ENCODE measurements at places on chromosomes 4 and X.

- DNase-seq, result no peak
Measured at GRCh38 chrX:72102126-72102525, 29.6 kb downstream of the RTL5 start.

GRCh38 chrX:111609206-111609605 lies 71.8 kb upstream of the ALG13 start:
- DNase-seq, result no peak

GRCh38 chr4:139568206-139568955 lies 12.4 kb upstream of the SETD7 start:
- DNase-seq, result no peak

- DNase-seq, result no peak
Measured at GRCh38 chr4:4639370-4639769, 97.5 kb upstream of the STX18 start.

GRCh38 chrX:39599339-39599738 lies 498.4 kb downstream of the BCOR start:
- DNase-seq, result no peak

GRCh38 chr4:153466081-153466948 lies at the start of gene TMEM131L:
Gene TMEM131L, plus strand, starts transcription at chr4:153466360. Its CDS starts 38 bp downstream, at chr4:153466398.
- DNase-seq, result peak; percentile 65

DNA sequence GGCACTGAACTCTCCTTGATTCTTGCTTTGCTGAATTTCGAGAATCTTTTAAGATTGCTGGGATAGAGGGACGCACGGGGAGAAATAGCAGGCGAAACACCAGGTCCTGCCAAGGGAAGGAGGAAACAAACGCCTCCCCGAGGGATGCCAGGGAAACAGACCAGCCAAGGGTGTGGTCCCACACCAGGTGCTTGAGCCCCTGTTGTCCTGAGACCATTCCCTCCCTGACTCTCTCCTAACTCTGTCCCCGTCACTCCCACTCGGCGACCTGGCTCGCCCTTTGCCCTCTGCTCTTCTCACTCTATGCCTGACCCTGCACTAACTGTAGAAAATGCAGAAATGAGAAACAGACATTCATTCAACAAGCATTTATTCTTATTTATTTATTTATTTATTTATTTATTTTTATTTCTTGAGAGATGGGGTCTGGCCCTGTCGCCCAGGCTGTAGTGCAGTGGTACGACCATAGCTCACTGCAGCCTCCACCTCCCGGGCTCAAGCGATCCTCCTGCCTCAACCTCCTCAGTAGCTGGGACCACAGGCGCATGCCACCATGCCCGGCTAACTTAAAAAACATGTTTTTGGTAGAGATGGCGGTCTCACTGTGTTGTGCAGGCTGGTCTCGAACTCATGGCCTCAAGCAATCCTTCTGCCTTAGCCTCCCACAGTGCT lies 16.2 kb downstream of the CTAG1B start:
- DNase-seq, result no peak

- DNase-seq, result no peak
Measured at GRCh38 chrX:51459125-51459524, 37.3 kb downstream of the NUDT11 start.

DNA sequence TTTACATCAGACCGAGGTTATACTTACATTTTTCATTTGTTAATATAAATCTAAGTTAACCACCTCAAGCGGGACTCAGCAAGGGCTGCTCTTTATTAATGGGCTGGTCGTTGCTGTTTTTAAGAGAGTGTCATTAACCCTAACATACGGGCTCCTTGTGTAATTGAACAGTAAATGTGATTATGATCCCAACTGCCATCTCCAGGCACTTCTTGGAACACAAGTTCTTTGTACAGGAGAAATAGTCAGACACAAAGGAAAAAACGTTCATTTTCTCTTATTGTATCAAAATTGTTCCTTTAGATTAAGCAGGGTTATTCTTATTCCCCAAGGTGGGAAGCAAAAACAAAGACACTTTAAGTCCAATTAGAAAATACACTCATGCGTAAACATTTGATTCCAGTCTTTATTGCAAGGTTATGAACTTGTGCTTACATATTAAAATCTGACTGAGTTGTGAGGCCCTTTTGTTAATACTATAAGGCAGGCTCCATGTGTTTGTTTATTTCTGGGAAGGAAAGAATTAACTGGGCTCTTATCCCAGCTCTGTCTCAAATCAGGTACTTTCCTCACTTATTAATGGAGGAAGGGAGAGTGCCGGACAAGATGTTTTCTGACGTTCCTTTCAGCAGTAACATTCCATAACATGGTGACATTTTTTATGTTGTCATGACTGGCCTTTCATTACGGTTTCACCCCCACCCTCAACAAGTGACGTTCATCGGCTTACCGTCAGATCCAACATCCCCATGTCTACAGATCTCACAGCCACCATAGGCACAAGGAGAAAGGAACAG lies 95.9 kb downstream of the RASL11B start:
- DNase-seq, result no peak

DNA sequence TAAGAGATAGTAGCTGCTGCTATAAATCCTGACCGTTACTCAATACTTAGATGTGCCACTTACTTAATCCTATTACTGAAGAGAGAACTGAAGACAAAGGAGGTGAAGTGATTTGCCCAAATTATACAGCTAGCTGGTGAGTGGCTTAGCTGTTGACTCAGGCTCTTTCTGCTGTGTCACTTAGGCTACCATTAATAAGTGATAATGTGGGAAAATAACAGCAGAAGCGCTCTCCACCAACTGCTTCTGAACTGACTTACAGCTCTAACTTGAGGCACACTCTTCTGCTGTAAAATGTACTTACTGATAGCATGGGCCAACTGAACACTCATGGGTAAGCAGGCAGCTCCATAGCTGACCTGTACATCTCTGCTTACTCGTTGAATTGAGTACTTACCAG lies 7.5 kb upstream of the KLHL5 start:
- no peak for DNase-seq

- no peak for DNase-seq
Measured at GRCh38 chr4:143076723-143077122, 108.0 kb upstream of the USP38 start.

GRCh38 chr4:95889662-95890061 lies 49.8 kb downstream of the PDHA2 start:
- no peak for DNase-seq

GRCh38 chr4:112808001-112808400 lies 171.1 kb downstream of the LARP7 start:
- DNase-seq, result no peak

DNA sequence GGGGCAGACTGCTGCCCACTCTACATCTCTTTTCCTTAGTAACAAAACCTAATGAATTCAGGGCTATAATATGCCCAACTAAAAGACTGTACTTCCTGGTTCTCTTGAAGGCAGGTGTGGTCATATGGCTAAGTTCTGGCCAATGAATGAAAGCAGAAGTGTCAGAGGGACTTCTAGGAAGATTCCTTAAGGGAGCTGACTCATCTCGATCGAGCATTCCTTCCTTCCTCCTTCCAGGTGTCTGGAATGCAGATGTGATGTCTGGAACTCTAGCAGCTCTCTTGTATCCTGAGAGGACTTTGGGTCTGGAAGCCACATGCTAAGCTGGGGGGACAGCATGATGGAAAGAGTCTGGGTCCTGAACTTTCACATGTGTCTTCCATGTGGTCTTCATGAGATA lies 116.2 kb upstream of the STX18 start:
- no peak for DNase-seq

DNA sequence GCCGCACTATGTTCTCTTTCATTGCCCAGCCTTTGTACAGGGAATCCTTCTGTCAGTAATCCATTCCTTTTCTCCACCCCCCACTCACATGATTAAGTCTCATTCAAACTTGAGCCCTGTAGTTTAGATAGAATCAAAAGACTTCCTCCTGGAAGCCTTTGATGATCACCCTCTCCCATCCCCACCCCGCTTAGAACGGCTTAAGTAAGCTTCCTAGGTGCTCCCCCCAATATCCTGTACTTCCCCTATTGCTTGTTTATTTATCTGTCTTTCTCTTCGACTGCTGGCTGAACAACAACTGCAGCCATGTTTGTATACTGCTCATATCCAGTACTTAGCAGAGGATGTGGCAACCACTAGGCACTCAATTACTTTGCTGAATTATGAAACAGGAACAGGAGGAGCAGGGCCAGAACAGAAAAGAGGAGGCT lies 38.5 kb upstream of the GPC3 start:
- DNase-seq, result no peak

DNA sequence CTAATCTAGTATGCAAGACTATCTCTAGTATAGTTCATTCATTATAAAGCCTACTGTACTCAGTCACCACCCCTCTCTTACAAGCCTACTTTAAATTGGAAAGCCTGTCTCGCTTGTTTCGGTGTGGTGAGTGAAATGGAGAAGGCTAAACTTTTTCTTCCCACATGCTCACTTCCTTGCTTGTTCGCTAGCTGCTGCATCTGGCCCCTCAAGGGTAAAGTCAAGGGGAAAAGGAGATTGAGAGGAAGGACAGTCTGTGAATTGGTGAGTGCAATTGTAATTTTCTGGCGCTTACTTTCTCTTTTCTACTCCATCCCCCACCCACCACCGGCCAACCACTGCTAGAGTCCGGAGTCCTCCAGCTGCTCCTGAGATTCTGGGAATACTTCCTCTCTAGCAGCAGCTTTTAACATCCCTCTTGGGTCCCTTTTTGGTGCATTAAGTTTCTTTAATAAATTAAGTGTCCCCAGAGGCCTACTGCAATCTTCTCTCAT lies 12.1 kb upstream of the ARAP2 start:
- no peak for DNase-seq

DNA sequence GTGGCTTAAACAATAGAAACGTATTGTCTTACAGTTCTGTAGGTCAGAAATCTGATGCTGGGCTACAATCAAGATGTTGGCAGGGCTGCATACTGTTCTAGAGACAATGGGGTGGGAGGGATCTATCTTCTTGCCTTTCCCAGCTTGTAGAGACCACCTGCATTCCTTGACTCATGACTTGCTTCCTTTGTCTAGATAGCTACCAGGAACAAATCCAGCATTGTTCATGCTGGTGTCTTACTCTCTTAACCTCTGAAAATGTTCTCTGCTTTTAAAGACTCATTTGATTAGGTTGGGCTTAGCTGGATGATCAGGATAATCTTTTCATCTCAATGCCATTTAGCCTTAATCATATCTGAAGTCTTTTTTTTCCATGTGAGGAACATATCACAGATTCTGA lies 169.0 kb downstream of the ZNF330 start:
- no peak for DNase-seq

All from HuH-7.5 (cell line).